ENCODE measurements at places on chromosomes 16 and 17.

- no peak for DNase-seq
Measured at GRCh38 chr17:9707948-9708347, 62.6 kb downstream of the USP43 start.

DNA sequence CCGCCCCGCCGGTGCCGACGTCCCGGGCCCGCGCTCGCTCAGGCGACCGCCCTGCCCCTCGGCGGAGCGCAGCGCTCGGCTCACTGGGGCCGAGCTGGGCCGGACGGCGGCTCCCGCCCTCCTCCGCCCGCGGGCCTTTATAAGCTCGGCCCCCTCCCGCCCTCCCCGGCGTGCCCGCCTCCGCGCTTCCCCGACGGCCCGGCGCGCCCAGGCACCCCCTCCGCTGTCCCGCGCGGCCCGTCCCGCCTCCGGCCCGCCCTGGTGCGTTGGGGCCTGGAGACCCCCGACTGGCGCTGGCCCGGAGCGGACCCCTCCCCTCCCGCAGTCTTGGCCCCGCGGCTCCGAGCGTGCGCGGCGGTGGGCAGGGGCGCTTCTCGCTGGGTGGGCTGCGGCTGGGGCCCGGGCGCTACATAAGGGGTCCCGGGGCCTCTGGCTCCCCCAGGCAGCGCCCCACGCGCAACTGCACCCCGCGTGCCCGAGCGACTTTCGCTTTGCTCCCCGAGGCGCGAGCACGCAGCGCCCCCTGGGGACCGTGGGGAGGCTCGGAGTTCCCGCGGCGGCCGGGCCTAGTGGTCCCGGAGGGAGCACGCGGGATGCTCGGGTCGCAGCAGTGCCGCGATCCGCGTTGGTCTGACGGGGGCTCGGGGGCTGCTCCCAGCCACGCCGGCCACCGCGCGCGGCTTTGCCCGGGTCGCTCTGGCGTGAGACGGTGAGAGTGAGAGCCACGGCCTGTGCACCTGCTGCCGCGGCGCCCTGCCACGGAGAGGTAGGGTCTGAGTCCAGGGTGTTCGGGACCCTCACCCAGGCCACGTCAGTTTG lies at the start of gene PIEZO1:
PIEZO1 (minus strand) TSS at position 115 of the 819 bp plus-strand sequence. CDS start 256 bp downstream, outside the sequence.
- DNase-seq: peak; percentile 70

DNA sequence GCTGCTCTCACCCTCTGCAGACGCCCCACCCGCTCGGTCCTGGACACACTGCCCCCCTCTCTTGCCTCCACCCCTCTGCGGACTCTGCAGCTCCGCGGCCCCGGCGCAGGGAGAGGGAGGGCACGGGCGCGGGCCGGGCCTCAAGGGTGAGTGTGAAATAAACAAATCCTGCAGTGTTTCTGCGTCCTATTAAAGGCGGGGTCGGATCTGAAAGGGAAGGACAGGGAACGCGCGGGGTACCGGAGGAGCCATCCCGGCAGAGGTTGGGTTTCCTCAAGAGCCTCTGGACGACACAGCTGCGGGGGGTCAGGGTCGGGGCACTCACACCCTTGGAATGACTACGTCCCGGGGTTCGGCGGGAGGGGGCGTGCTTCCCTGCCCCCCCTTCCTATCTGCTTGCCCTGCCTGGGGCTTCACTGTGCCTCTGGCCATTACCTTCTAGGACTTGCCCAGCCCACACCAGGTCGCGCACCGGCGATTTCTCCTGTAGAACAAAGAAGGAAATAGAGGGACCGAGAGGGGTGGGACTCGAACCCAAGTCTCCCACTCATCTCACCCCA lies 466 bp upstream of the HSF4 start:
- peak; percentile 48 for DNase-seq

GRCh38 chr17:61475726-61476125 lies 23.5 kb downstream of the TBX4 start:
- no peak for DNase-seq

- DNase-seq: no peak
Measured at GRCh38 chr16:58138852-58139251, 9.7 kb upstream of the CFAP20 start.

Data from neural progenitor cell (in vitro differentiated cells).